NCI-H82 (cell line): ENCODE measurements at places on chromosomes 5 and 9.
A peak's percentile ranks its signal among the peaks of the same experiment; 100 is the strongest.

GRCh38 chr9:96080364-96080763 lies 204.9 kb downstream of the ERCC6L2 start:
- DNase-seq, result no peak

GRCh38 chr5:122151640-122152039 lies 22.3 kb downstream of the ZNF474 start:
- no peak for DNase-seq

GRCh38 chr5:110070836-110071235 lies 381.1 kb downstream of the MAN2A1 start:
- DNase-seq, result no peak

- DNase-seq, result peak; percentile 68
Observed at GRCh38 chr5:152349683-152350526, 55.2 kb downstream of the NMUR2 start.

DNA sequence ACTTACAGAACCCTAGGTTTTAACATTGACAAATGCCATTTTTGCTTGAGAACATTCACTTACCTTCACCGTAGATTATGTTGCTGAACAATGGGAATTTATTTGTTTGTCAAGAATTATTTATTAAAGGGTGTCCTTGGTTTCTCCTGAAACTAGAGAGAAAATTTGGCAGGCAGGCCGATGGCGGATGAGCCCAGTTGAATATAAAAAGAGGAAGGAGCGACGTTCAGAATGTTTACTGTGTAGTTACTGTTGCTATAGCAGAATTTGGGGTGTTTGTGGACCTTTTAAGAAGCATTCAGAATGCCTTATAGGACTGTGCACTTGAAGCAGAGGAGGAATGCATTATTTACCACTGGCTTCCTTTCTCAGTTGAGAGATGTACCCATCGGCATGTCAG lies 268.2 kb downstream of the CDH10 start:
- DNase-seq, result no peak

DNA sequence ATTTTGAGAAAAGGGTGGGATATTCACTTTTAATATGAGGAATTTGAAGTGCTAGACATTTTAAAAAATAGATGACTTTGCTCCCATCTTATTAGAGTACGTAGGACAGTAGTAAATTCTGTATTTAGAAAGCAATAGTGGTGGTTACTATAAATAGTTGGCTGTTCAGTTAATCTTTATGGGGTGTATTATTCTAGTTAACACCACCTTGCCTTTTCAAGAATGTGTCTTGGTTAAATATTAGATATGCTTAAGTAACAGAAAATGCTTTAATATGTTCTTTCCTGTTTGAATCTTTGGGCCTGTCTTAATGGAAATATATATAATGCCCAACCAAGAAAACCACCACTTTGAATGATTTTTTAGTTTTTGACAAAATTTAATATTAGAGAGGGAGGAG lies 608.7 kb upstream of the FAM174A start:
- no peak for DNase-seq

DNA sequence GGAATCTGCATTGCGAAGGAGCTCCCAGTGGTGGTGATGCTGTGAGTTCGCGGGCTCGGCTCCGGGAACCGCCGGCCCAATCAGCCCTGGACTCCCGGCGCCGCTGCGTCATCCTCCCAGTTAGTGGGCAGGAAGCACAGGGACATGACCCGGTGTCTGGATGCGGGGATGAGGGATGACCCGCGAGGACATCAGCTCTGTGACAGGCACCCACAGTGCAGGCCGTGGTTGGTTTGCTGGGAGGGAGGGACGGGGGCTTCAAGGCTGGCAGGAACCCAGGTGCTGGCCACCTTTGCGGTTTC lies 996 bp downstream of the NXNL2 start:
- DNase-seq, result no peak

DNA sequence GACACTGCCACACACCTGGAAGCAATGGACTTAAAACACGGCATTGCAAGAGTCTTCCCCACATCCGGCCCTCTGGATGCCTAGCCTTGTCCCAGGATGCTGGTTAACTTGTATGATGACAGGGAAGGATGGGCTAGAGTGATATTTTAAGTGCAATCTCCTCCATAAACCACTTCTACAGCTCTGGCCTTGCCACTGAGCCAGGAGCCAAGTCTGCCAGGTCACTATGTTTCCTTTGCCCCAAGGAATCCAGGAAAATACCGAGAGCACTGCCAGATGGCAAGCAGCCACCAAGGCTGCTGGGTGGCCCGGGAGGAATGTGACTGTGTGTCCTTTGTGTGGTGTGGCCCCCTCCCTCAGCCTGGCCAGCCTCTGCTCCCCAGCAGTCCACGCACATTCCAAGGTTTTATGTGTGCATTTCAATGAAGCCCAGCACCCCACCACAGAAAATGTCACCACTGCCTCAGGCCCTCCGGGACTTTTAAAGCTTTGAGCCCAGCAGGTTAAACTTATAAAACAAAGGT lies 106.0 kb downstream of the FRMD3 start:
- DNase-seq, result no peak

DNA sequence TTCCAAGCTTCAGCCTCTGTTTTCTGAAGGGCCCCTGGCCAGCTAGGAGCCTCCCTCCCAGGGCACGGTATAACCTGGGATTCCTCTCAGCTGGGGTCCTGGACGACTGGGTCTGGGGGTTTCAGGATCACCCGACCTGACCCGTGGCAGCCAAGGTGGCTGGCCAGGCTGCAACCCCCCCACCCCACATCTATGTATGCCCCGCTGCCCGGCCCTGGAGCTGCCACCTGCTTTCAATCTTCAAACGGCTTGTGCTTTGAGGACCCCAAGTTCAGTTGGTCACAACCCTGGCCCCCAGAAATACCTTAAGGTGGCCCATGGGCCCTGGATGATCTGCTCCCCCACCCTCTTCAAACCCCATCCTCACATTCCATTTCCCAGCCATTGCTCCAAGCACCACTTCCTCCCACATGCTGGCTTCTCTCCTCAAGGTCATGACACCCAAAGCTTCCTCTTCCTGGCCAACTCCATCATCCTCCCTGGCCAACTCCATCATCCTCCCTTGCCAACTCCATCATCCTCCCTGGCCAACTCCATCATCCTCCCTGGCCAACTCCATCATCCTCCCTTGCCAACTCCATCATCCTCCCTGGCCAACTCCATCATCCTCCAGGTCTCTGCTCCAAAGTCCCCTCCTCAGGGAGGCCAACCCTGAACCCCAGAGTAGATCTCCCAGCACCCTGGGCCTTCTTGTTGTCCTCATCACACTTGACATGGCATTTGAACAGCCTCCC lies 17.2 kb upstream of the TTLL11 start:
- no peak for DNase-seq

DNA sequence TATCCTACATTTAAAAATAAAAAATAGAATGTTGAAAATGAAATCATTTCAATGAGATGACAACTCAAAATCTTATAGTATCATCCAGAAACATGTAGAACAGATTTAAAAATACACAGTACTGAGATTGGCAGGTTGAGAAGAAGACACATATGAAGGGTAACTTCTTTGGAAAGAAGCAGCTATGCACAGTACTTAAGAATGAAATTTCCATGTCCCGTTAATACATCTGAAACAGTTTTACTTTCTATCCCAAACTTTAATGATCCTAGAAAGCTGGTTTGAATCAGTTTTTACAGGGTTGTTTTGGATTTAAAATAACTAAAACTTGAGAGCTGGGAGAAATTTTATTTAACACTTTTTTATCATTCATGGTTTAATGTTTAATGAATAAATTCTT lies 36.0 kb upstream of the ARRDC3 start:
- no peak for DNase-seq

- no peak for DNase-seq
Observed at GRCh38 chr5:72468606-72469005, 38.6 kb downstream of the ZNF366 start.

GRCh38 chr5:76180814-76181805 lies 97.9 kb downstream of the SV2C start:
- no peak for DNase-seq

DNA sequence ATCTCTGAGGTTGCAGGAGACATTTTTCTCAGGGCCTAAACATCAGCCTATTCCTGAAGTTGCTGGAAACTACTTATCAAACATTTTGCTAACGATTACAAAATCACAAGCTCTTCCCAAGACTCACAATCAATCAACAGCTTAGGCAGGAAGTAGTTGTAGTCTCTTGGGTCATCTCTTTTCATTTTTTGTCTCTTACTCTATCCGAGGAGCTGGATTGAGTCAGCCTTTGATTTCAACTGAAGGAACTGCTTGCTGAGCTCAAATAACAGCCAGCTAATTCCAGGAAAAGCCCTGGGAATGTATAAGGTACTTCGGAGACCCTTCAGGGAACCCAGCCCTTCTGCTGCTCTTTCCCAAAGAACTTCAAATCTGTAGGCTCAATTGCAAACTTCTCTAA lies 398.9 kb downstream of the PLK2 start:
- DNase-seq, result no peak

DNA sequence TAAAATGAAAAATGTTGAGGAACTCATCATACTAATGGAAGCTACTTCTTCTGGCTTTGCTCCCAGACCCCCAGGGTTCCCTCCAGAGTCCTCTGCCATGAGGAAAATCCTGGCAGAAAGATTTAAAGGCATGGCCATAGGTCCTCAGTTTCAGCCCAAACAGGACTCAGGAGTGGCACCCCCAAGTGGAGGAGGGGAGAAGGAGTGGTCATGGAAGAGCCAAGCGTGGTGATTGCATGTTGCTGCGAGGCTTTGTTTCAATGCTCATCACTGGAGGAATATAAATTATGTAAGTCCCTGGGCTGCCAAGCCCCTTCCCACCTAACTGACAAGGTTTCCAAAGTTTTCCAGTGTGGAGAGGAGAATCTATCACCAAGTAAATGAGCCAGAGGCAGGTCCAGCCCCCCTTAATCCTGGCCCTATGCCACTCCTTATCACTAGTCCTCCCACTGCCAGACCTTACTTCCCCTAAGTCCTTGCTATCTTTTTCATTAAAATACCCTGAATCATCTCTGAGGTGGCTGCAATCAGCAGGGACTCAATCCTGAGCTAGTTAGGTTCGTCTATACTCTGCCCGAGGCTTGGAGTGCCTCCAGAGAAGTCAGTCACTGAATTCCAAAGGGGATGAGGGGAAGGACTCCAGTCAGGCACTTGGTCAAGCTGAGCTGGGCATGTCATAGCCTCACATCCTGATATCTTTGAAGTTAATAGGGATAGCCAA lies 70.7 kb upstream of the TAF1L start:
- no peak for DNase-seq

DNA sequence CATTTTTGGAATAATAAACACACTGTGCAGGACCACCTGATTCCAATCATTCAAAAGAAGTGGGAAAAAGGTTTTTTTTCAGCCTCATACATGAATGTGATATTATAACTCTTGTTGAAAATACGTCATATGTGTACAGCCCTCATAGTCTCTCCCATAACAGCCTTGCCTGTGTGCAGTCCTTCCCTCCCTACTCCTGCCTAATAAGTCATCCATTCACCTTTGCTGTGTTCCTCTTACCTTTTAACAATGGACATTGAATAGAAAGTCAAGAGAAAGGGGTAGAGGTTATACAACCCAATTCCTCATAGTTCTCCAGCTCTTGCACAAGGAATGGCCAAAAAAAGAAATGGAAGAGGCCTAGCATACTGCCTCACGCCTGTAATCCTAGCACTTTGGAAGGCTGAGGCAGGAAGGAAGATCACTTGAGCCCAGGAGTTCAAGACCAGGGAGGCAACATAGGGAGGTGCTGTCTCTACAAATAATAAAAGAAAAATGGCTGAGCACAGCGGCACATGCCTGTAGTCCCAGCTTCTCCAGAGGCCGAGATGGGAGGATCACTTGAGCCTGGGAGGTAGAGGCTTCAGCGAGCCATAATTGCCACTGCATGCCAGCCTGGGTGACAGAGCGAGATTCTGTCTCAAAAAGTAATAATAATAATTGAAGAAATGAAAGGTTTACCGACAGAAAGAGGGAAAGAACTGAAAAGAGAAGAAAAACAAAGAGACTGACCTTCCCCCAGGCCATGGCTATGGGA lies 356.1 kb upstream of the KIF2A start:
- DNase-seq, result no peak

- DNase-seq, result no peak
Observed at GRCh38 chr5:105057001-105057436, 1494.4 kb upstream of the NUDT12 start.

GRCh38 chr5:128498844-128499455 lies 39.1 kb downstream of the FBN2 start:
- DNase-seq, result peak; percentile 67

- DNase-seq, result peak; percentile 94
Observed at GRCh38 chr5:159094745-159095144, 5.0 kb downstream of the EBF1 start.
